NCI-H526 treated with DMSO at 0.1 percent for 48 hours (cell line): ENCODE measurements at places on chromosomes 1 and 21.
A peak's percentile ranks its signal among the peaks of the same experiment; 100 is the strongest.

- DNase-seq, result no peak
Observed at GRCh38 chr1:236686815-236687160, 489 bp downstream of the ACTN2 start.

DNA sequence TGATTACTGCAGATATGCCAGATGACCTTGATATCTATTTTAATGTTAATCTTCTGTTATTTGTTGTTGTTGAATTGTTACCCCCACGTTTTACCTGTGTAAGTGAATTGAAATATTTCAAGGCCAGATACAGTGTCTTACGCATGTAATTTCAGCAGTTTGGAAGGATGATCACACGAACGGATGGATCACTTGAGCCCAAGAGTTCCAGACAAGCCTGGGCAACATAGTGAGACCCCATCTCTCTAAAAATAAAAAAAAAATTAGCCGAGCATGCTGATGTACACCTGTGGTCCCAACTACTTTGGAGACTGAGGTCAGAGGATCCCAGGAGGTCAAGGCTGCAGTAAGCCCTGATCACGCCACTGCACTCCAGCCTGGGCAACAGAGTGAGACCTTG, 32.2 kb downstream of the SDCCAG8 start:
- no peak for DNase-seq

DNA sequence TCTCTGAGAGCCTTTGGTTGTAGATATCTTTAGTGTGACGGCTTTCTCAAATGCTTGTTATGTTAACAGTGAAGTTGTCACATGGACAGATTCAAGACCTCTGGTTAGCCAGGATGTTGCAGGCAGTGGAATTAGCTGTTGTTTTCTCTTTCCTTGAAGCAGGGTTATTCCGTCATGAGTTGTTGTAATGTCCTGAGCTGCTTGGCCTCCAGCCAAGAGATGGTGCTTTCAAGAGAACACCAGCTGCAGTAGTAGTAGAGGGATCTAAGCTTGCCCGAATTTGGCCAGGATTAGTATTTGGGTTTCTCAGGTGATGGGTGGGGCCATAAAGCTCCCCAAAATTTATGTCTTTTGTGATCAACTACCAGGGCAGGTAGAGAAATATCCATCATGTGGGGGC, 13.4 kb downstream of the KCNE1 start:
- no peak for DNase-seq

- DNase-seq, result no peak
Observed at GRCh38 chr21:34812504-34813265, 143.9 kb downstream of the CLIC6 start.

DNA sequence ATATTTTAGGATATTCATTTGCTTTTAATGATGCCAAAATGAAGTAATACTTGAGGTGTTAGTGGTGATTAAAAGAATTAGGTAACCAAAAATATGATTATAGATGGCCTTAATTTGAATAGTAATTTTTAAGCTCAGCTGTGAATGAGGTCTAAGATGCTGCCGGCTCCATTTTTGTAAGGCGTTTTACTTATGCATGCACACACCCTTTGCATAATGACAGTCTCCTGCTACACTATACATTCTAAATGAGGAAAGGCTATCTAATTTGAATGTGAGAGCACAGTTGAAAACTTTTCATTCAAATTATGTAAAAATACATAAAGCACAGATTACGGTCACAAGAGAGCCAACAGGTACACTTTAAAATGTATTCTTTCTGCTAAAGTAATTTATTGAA, 41.6 kb downstream of the RGS21 start:
- DNase-seq, result peak; percentile 83

DNA sequence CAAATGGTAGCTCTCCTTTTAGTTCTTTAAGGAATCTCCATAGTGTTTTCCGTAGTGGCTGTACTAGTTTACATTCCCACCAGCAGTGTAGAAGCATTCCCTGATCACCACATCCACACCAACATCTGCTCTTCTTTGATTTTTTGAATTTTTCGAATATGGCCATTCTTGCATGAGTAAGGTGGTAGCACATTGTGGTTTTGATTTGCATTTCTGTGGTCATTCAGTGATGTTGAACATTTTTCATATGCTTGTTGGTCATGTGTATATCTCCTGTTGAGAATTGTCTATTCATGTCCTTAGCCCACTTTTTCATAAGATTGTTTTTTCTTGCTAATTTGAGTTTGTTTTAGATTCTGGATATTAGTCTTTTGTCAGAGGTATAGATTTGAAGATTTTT, 84.6 kb upstream of the B3GALT2 start:
- DNase-seq, result no peak
